Calu3 (cell line): ENCODE measurements at places on chromosomes 12 and 14. TPM values are rescaled to one million over a fixed set of nuclear protein-coding genes. Genes with fewer than 3 reads are reported as not detected.

- DNase-seq = no peak
These were observed 505.2 kb downstream of the BCL11B start for GRCh38 chr14:98766818-98767217.

- DNase-seq = peak; percentile 51
These were observed 38.5 kb downstream of the SPTB start for GRCh38 chr14:64841121-64841651.

DNA sequence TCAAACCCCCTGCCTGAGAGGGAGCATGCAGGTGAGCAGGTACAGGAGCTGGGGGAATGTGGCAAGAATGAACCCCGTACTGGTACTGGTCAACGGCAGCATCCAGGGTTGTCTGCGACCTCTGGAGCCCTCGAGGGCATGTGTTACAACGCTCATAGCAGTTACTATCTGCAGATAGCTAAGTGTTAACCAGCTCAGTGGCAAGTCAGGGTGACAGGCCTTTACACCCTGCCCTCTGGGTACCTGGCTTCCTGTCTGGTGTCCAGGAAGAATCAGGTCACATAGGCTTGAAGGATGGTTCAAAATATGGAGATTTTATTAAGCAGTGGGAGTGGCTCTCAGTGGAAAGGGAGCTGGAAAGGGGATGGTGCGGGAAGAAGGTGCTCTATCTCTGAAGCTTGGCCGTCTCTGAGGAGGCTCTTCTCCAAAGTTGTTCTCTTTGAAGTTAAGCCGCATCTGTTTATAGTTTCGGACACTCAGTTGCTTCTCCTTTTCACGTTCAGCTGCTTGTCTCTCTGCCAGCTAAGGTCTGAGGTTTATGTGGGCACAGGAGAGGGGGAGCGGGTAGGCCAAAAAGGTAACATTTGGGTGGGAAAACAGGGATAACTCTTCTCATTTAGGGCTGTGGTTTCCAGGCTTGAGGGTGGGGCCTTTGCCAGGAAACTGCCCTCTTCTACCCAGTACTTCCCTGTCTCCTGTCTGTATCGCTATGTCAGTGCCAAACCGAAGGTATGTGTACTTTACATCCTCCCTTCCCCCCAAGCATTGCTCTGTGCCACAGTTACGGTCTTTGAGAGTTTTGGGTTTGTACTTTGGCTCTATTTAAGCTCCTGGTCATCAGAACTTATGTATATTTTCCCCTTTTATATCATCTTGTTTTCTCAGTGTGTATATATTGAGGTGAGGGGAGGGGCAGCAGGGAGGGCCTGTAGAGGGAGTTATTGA, 305.8 kb downstream of the RGS6 start:
- DNase-seq = no peak

Gene PZP
- not detected in 2 replicates for total RNA-seq

Gene PPP4R4
- total RNA-seq = 0.10 and 0.78 TPM in 2 replicates

DNA sequence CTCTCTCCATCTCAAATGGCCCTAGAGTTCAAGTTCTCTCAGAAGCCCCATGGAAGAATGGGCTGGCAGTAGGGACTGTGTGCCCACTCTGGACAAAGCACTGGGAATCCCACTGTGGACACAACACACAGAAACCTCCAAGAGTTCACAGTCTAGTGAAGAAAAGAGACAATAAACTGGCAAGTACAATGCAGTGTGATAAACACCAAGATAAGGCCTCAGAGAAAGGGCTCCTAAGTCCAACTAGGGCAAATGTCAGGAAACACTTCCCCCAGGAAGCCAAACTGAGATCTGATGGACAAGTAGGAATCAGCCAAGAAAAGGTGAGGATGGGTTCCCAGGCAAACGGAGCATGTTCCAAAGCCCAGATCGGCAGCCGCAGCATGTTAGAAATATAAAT, 5.4 kb downstream of the VSIG10 start:
- DNase-seq = no peak

Gene CCDC196
- total RNA-seq = not detected in 2 replicates

DNA sequence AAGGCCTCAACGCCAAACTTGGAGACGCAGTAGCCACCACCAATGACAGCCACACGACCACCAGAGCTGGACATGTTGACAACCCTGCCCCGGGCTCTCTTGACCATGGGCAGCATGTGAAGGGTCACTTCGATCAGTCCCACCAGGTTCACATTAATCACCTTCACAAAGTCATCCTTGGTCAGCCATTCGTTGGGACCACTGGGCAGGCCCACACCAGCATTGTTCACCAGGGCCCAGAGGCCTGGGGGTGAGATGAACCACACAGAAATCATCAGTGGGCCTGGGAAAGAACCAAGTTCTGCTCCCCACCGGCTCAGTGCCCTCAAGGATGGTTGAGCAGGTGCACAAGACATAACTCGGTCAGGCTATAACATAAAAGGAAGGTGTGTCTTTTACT, 4.0 kb downstream of the SDR9C7 start:
- DNase-seq = no peak

Gene SENP1
- 15.6 and 17.7 TPM in 2 replicates for total RNA-seq
